Activated CD4-positive, alpha-beta T cell treated with anti-CD3 and anti-CD28 coated beads for 48 hours (primary cell): ENCODE measurements at places on chromosomes 1 and 21.
A peak's percentile ranks its signal among the peaks of the same experiment; 100 is the strongest.

DNA sequence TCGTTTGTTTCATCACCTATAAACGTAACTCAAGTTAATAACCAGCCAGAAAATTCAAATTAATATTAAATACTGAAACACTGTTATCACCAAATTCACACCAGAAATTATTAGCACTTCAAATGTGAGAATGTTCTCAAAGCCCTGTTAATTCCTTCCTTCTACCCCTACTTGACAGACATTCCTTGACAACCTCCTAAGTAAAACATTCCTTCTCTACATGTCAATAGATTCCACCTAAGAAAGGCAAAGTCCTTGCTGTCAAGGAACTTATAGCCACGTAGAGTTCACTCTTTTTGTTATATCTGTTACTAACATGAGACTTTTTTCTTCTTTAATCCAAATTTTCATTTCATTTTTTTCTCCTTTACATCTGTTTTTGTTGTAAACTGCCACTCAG is 441.5 kb downstream of the SMYD3 start:
- DNase-seq, result no peak

DNA sequence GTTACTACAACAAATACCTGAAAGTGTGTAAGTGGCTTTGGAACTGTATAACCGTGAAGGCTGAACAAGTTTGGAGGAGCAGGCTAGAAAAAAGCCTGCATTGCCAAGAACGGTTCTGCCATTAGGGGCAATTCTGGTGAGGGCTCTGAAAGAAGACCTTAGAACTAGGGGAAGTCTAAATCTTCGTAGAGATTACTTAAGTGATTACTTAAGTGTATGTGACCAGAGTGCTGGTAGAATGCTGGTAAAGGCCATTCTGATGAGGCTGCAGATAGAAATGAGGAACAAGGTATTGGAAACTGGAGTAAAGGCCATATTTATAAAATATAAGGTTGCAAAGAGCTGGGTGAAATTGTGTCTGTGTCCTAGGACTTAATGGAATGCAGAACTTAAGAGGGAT is 158.0 kb downstream of the CLIC6 start:
- no peak for DNase-seq

GRCh38 chr21:27314131-27314530 is 347.2 kb upstream of the ADAMTS5 start:
- no peak for DNase-seq

DNA sequence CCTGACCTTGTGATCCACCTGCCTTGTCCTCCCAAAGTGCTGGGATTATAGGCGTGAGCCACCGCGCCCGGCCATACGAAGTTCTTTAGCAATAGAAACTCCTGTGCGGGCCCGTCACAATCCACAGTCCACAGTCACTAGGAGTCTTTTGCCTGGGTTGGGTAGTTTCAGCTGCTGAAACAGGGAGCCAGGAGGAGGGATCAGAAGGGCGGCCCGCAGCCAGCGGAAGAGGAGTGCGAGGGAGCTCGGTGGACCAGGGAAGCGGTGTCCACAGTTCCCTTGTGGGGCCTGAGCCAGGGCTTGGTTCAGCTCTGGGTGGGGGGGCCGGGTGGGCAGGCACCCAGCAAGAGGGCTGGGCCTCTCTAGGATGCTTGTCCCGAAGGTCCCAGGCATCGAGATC is 17.9 kb upstream of the HSPG2 start:
- no peak for DNase-seq

GRCh38 chr1:92481971-92482664 is 4.6 kb downstream of the GFI1 start:
- DNase-seq, result no peak

DNA sequence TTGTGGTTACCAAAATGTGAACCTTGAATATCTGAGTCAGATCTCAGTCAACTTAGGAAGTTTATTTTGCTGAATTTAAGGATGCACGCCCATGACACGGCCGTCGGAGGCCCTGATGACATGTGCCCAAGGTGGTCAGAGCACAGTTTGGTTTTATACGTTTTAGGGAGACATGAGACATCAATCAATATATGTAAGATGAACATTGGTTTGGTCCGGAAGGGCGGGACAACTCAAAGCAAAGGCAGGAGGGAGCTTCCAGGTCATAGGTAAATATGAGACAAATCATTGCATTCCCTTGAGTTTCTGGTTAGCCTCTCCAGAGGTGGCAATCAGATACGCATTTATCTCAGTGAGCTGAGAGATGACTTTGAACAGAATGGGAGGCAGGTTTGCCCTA is 1.0 kb upstream of the PRMT2 start:
- DNase-seq, result peak; percentile 51

- peak; percentile 60 for DNase-seq
Measured at GRCh38 chr1:12438349-12438924, 179.6 kb downstream of the DHRS3 start.

DNA sequence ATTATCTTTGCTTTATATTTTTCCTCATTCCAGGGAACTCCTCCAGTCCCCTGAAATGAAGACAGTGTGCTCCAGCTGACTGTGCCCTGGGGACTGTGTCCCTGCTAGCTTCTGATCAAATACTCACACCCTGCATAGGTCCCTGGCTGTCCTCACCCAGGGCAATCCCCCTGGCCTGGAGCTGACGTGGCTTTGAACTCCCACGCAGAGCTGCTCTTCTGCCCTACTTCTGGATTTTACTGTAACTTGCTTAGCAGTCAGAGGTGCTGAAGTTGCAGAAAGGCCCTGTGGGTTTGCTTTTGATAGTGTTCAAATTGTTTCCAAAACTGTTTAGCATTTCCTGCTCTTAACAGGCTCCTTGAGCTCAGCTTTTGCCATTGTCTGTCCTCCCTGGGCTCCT is 186.5 kb downstream of the FASLG start:
- DNase-seq, result peak; percentile 76

- DNase-seq, result peak; percentile 73
Measured at GRCh38 chr1:16122916-16123315, 33.0 kb downstream of the EPHA2 start.

DNA sequence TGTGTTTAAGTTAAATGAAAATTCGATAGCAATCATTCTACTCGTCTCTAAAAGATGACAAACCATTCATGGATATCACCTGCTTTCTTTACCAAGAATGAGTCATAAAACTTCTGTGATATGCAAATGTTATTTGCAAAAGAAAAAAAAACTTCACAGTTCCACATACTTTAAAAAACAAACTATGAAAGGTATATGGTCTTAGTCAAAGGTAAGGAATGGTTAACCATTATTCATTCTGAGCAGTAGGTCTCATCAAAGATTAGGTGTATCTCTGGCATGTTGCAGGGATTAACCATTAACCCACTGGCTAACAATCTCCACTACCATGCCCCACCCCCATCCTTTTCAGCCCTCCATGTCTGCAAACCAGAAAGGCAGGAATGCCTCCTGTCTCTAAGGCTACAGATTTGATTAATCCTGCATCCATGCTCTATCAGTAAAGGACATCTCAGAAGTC is 44.4 kb downstream of the PTPN14 start:
- DNase-seq, result no peak

- no peak for DNase-seq
Measured at GRCh38 chr1:87300628-87301027, 28.1 kb upstream of the LMO4 start.

- no peak for DNase-seq
Measured at GRCh38 chr21:40723317-40723716, 123.6 kb downstream of the DSCAM start.

- no peak for DNase-seq
Measured at GRCh38 chr1:225824533-225824941, 14.6 kb downstream of the EPHX1 start.

DNA sequence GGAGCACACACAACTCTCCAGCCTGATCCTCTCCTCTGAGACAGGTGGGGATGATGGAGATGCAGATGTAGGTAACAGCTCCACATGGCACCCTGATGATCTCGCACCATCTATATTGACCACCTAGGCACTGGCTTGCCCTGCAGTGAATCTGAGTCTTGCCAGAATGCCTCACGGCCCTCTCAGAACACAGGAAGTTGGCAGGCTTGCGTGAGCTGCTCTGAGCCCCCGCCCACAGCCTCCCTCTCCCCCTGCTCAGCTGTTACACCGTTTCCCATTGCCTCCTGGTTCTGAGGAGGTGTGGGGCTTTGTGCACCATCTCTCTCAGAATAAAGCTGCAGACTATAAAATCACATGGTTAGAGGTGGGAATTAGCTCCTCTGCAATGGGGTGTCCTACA is 48.0 kb downstream of the URB2 start:
- DNase-seq, result no peak

- no peak for DNase-seq
Measured at GRCh38 chr1:235004276-235004675, 124.4 kb downstream of the TOMM20 start.

DNA sequence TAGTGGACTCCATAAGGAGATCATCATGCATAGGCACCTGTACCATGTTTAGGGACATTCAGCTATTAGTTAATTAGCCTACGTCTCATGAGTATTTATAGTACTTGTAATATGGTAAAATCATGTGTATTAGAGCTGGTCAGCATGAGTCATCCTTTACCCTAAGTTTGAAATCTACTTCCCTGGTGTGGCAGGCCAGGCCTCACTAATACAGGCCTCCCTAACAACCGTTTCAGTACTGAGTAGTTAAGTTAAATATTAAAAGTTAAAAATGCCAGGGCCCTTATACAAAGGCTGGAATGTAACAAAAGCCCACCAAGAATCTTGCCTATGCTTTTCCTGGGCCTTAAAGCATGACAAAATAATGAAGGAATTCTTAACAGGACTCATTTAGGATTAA is 356.3 kb upstream of the DPYD start:
- no peak for DNase-seq

- DNase-seq, result no peak
Measured at GRCh38 chr1:95575291-95575690, 341.3 kb downstream of the RWDD3 start.

DNA sequence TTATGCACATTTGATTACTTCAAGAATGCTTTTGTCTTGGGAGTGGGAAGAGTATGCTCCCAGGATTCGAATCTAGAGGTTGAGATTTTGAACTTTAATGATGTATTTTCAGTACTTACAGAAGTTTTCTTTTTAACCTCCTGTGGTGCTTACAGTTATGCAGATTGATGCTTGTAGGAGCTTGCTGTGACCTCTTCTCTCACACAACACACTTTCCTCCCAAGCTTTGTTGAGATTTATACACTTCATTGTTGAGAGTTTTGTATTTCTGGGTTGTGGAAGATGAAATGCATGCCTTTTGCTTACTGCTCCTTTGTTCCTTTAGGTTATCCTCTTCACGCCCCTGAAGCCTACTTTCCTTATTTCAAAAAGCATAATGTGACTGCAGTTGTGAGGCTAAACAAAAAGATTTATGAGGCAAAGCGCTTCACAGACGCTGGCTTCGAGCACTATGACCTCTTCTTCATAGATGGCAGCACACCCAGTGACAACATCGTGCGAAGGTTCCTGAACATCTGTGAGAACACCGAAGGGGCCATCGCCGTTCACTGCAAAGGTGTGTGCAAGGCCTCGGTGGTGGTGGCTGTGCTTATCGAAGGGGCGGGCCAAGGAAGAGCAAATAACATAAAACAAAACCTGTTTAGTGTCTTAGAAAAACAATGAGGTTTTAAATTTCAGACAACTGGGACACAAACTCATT is 75.5 kb upstream of the GPR88 start:
- no peak for DNase-seq

GRCh38 chr1:210688512-210689234 is 360.0 kb downstream of the HHAT start:
- DNase-seq, result no peak

DNA sequence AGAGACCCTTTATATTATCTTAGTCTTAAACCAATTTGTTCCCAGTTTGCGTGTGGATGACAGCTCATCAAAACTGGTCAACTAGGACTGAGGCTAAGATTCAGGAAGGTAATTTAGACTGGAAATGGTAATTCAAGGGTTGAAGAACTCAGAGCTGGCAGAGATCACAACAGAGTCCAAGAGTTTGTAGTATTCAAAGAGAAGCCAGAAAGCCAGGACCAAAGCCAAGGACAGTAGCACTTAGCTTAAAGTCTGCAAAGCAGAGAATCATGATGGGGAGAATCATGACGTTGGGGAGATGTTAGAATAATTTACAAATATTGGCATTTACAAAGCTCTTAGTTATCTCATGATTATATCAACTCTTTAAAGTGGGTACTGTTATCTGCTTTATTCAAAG is 32.6 kb downstream of the RNF11 start:
- DNase-seq, result no peak

DNA sequence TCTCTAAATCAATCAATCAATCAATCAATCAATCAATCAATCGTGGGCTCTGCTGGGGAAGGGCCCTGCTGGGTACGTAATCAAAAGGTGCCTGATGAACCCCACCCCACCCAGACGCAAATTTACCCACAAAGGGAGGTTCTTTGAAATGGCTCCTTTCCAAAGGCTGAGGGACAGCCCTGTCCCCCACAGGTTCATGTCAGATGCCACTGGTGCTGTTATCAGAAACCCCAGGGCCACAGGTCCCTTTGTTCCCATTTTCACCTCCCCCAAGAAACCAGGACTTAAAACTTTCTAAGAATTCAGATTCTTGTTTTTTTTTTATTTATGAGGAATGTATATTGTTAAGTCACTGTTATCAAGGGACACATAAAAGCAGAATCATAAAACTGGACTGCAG is 14.2 kb downstream of the CHRNB2 start:
- DNase-seq, result no peak

- no peak for DNase-seq
Measured at GRCh38 chr1:9075022-9075421, 5.6 kb upstream of the SLC2A5 start.

DNA sequence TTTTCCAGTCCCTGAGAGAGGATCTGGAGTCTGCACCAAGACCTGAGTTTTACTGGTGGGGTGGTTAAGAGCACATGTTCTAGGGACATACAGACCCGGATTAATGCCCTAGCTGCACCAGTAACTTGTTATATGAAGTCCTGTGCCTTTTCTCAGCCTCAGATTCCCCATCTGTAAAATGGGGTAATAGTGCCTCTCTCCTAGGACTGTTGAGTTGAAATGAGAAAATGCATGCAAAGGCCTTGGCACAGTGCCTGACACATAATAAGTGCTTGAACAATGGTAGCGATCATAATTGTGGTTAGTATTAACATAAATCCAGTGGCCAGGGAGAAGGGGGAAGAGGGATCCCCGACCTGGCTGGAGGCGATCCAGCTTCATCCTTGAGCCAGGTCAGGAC is 12.3 kb downstream of the AHDC1 start:
- no peak for DNase-seq

DNA sequence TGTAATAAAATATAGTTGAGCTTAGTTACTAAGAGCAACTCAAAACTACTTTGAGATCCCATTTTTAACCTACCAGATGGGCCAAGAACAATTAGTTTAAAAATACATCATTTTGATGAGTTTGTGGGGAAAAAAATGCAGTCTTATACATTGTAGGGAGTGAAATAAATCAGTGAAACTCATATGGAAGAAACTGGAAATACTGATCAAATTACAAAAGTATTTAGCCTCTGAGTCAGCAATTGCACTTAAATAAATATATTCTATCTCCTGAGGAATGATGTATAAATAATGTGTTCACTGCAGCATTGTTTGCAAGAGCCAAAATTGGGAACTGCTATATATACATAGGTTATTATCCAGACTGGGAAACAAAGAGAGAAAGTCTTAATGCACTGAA is 4.6 kb upstream of the SMCP start:
- DNase-seq, result no peak
